ENCODE measurements at places on chromosomes 1 and 21.
A peak's percentile ranks its signal among the peaks of the same experiment; 100 is the strongest.

GRCh38 chr1:22930240-22930912 lies 42.3 kb downstream of the LACTBL1 start:
- DNase-seq, result peak; percentile 52

GRCh38 chr1:4428711-4429110 lies 225.7 kb upstream of the AJAP1 start:
- no peak for DNase-seq

- DNase-seq, result no peak
These were observed 333.1 kb upstream of the CHRM3 start for GRCh38 chr1:239053279-239053678.

- no peak for DNase-seq
These were observed 37.9 kb downstream of the PABPC4 start for GRCh38 chr1:39538531-39539251.

DNA sequence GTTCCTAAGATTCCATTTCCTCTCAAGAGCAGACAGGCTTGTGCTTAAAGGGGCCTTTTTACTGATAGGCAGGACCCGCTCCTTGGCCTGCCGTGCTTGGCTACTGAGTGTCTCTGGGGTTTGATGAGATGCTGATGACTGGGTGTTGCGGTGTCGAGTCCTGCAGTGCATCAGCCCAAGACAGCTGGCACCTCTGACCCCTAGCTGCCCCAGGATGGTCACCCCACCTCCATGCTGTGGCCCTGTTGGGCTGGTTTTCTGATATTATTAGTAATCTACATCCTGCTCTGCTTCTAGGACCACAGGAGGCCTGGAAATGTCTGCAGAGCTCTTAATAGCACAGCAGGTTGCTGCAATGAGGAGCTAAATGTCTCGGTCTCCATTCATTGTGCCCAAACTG lies 28.7 kb downstream of the LRRC71 start:
- DNase-seq, result no peak

DNA sequence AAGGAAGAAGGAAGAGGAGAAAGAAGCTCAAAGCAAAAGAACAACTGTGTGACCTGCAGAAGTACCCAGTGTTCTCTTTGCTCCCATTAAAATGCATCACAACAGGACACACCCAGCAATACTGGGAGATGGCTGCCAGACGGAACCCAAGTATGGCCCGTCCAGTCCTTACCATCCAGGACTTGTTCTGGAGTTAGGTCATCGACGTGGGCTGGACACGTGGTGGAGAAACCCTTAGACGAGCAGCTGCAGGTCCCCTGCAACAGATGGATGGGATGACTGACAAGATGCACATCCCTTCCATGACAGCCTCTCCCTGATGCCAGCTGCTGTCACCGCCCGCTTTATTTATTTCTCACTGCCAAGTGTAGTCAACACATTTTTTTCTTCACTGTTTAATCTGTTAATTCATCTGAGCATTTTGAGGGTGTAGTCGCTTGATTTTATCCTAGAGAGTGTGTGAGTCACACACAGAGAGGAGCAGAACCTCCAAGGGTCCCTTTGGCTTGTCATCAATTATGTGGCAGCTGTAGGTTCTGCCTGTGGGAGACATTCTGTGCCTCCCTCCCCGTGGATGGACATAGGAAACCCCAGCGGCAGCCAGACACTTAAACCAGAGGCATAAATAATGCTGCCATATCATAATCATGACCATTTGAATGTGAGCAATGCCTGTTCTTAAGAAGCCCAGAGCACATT lies 80.9 kb downstream of the ABCA4 start:
- peak; percentile 80 for DNase-seq

- no peak for DNase-seq
These were observed 832.3 kb downstream of the LTN1 start for GRCh38 chr21:28160378-28160777.

GRCh38 chr1:223421676-223422075 lies 28.5 kb downstream of the CCDC185 start:
- DNase-seq, result no peak

GRCh38 chr1:206514813-206515387 lies 7.6 kb downstream of the RASSF5 start:
- no peak for DNase-seq

DNA sequence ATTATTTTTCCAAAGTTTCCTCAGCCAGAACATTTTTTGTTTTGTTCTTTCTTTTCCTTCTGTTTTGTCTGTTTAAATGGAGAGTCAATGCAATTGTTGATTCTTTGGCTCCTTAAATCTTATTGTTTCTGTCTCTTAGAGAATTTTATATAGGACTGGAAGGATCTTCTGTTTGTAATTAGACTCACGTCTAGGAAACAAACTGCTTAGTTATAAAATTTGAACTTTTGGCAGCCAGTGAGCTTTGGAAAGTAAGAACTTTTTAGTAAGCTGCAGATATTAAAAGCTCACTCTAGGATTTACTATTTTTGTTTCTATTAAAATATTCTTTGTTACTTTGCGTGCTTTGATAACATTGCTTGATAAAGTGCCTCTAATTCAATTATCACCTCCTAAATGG lies 109.8 kb upstream of the HNRNPU start:
- DNase-seq, result no peak

DNA sequence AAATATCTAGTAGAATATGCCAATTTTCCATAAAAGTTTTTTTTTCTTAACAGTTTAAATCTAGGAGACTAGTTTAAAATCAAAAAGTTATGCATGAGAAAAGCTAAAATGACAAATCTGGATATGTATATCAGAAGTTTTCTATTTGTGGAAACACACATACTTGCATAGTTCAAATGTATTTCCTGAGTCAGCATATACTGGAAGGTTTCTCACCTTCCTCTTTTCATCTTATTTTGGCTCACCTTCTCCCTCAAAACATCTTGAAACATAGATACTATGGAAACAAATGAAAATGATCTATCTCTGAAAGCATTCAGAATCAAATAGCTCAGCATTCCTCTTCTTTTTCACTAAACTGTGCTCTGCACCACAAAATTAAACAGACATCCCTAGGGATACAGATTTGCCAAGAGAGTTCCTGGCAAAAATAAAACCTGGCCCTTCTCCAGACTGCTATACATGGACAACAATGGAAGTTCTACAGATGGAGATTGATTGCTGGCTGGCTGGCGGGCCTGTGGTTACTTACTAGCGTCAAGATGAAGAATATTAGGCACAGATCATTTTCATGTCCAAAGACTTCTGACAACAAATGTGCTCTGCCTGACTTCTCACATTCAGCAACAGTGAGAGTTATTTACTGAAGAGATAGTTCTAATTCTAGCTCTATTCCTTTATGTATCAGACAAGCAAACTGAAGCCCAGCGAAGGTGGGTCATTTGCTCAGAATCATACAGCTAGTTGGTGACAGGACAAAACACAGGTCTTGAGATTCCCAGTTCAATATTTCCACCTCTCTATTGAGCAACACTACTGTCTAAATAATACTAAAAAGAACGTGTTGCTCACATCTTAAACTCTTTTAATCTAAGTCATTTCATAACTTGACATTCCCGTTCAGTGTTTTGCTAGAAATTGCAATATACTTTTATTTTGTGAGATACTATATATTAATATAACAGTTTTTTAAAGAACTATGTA lies 26.6 kb downstream of the DIPK1A start:
- DNase-seq, result peak; percentile 91

- no peak for DNase-seq
These were observed 2.2 kb upstream of the SPRR4 start for GRCh38 chr1:152968248-152968647.

- DNase-seq, result peak; percentile 92
These were observed 57.7 kb downstream of the UBE2T start for GRCh38 chr1:202283991-202284390.

- no peak for DNase-seq
These were observed 11.8 kb downstream of the SIM2 start for GRCh38 chr21:36710729-36711048.

DNA sequence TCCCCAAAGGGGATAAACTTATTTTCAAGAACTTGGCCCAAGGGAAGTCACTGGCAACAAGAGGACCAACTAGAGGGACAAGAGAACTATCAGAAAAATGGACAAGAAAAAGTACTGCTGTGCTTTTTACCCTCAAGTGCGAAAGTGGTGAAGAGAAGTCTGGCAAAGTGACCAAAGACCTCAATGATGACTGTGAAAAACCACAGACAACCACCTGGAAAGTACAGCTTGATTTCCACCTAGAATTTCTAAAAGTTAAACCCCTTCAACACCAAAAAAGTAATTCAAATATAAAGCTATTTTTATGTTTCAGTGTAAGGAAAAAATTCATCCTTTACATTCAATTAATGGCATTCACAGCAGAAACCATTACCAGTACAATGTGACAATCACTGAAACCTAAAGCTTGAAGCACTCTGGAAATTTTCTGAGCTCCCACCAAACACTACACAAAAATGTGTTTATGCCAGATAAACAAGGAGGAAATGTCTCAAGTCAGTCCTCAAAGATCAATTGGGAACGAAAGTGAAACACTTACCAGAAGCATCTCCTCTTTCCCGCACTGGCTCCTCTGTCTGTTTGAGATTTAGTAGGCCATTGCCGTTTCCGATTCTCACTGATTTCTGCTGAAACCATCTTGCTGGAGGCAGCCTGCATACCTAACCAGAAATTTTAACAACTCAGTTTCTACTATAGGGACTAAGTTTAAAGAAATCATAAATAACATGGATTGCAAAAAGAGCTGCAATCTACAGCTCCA lies 8.3 kb downstream of the SDE2 start:
- no peak for DNase-seq

GRCh38 chr1:114224196-114224907 lies 70.7 kb upstream of the SYT6 start:
- DNase-seq, result no peak

GRCh38 chr21:41615613-41616012 lies 107.7 kb upstream of the TMPRSS2 start:
- DNase-seq, result peak; percentile 99

GRCh38 chr1:186073697-186074096 lies 301.4 kb downstream of the TPR start:
- no peak for DNase-seq

- no peak for DNase-seq
These were observed 70.4 kb downstream of the PLXNA2 start for GRCh38 chr1:208173749-208174148.

GRCh38 chr21:34202553-34203372 lies 129.4 kb downstream of the MRPS6 start:
- no peak for DNase-seq

- DNase-seq, result peak; percentile 54
These were observed 21.6 kb downstream of the RIT1 start for GRCh38 chr1:155889566-155889965.

DNA sequence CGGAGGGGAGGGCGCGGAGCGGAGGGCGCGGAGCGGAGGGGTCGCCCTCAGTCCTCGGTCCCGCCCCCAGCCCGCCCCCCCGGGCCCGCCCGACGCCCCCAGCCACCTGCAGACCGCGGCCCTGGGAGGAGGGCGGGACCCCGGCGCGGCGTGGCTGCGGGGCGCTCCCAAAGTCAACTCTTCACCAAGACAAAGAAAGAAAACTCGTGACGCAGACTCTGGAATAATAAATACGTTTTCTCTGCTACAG lies 1.2 kb downstream of the HES4 start:
- DNase-seq, result no peak

GRCh38 chr1:165290148-165290547 lies 66.4 kb downstream of the LMX1A start:
- peak; percentile 9 for DNase-seq
